Central memory CD4-positive, alpha-beta T cell (primary cell): ENCODE measurements at places on chromosomes 6 and 20.

GRCh38 chr20:37475252-37475651 lies 45.8 kb upstream of the NNAT start:
- DNase-seq: no peak

DNA sequence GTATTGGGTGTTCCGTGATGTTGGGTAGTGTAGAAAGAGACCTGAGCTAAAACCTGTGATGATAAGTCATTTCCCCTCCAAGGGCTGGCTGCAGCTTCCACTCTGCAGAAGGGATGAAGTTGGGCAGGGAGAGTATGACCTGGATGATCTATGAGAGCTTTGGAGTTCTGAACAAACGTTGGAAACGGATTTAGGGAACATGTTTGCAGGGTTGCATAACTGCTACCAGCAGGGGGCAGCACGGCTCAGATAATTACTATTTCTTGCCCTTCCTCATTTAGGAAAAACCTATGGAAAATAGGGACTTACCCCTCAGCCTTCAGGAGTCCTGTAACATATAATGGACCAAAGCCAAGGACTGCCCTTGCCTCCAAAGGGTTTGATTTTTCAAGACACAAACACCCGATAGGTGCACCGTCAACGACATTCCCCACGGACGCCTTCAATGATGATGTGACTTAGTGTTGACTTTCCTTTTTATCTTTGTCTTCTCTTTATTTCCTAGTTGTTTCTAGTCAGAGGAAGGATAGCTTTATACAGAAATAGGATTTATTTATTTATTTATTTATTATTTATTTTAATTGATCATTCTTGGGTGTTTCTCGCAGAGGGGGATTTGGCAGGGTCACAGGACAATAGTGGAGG lies 164.9 kb upstream of the SASH1 start:
- no peak for DNase-seq

- no peak for DNase-seq
These were observed 60.9 kb upstream of the PRL start for GRCh38 chr6:22357724-22358189.

GRCh38 chr6:27812078-27812804 lies 100.0 kb downstream of the OR2B2 start:
- DNase-seq: no peak

GRCh38 chr20:53276143-53276542 lies 304.0 kb downstream of the TSHZ2 start:
- DNase-seq: no peak

GRCh38 chr6:41731561-41732086 lies 3.8 kb downstream of the TFEB start:
- DNase-seq: no peak

DNA sequence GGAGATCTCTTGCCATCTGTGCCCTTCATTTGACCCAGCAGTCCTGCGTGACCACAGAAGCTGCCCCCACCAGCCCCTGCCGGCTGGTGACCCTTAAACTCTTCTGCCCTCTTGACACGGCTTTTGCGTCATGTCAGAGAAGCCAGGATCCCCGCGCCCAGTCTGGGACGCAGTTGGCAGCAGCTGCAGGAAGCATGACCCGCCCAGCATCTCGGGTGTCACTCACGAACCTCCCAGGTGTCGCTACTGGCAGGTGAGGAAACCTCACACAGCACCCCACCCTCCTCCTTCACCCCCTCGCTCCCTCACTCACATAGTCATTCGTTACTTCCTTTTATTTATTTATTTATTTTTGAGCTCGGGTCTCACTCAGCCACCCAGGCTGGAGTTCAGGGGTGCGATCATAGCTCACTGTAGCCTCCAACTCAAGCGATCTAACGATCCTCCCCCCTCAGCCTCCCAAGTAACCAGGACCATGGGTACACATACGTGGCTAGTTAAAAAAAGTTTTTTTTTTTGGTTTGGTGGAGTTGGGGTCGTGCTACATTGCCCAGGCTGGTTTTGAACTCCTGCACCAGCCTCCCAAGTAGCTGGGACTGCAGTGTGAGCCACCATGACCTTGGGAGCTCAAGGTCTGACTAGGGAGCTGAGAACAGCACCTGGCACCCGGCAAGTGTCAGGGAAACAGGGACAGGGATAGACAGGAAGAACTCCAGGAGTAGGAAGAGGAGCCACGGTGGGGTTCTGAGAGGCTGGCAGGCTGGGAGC lies 14.1 kb upstream of the SPDEF start:
- no peak for DNase-seq

GRCh38 chr6:164911873-164912580 lies 397.4 kb downstream of the C6orf118 start:
- DNase-seq: no peak
